ENCODE measurements at places on chromosomes 6 and 20.

DNA sequence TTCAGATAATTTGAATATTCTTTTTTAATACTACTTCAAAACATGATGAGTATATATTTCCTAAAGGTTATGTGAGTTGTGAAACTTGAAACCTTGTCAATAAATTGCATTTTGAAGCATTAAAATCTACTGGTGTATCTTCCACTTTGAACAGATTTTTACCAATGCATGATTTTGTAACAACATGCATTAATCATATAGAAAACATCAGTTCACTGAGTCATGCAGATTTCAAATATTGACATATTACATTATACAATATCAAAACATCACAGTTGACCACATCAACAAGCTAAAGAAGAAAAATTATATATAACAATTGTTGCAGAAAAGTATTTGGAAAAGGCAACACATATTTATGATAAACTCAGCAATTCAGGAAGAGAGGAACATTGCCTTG lies 158.1 kb downstream of the WDR27 start:
- no peak for DNase-seq

- DNase-seq, result peak; percentile 74
Measured at GRCh38 chr20:41738604-41739206, 120.5 kb upstream of the CHD6 start.

DNA sequence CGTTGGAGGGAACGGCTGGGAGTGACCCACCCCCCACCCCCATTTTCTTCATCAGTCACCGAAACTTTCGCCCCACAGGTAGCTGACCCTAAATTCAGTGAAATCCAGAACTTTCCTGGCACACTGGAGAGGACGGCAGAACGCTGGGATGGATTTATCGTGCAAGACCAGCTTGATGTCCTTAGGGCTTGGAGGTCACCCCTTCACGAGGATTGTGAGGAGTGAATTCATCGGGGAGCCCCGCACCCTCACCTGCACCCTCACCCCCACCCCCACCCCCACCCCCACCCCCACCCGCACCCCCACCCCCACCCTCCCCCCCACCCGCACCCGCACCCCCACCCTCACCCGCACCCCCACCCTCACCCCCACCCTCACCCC lies 13.3 kb upstream of the TCFL5 start:
- no peak for DNase-seq

GRCh38 chr20:58019850-58020625 lies 208.4 kb downstream of the ANKRD60 start:
- no peak for DNase-seq

Measured in HTR-8/SVneo (cell line).